GM23248 (cell line): ENCODE measurements at places on chromosomes 11 and 22. TPM values are rescaled to one million over a fixed set of nuclear protein-coding genes. Genes with fewer than 3 reads are reported as not detected.

C1QTNF5 gene
- 23.4 and 27.9 TPM in 2 replicates for total RNA-seq

MRGPRE gene
- total RNA-seq: not detected in 2 replicates

RAC2 gene
- 32.8 and 35.1 TPM in 2 replicates for total RNA-seq

NCAM1 gene
- 1.8 and 3.8 TPM in 2 replicates for total RNA-seq

GAB4 gene
- not detected in 2 replicates for total RNA-seq

PPP1R14B gene
- total RNA-seq: 231 and 239 TPM in 2 replicates

DNA sequence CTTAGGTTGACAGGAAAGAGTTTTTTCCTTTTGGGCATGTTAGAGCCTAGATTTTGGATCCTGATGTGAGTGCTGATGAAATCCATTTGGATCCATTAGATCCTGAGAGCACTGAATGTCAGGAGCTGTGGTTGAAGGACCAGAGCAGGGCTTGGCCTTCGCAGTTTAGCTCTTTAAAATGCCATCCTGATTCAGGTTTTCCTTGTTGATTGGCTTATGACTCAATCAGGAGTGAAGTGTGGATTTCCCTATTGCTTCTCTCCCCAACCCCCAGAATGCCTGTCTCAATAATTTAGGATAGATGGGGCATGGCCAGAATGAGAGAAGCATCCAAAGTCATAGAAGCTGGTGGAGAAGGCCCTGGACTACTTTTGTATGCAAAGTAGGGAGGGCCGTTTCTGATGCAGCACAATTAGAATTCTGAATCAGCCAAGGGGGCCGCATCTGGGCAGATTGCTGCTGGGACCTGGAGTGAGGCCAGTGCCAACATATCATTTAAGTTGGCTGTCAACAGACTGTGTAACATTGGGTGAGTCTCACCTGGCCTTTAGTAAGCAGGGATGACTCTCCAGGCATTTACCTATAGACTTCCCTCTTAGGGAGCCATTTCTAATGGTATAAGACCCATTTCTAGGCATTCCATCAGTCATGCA lies 80.5 kb downstream of the TEAD1 start:
- no peak for DNase-seq

GRCh38 chr11:93034031-93034722 lies 64.7 kb downstream of the MTNR1B start:
- DNase-seq: no peak

DNA sequence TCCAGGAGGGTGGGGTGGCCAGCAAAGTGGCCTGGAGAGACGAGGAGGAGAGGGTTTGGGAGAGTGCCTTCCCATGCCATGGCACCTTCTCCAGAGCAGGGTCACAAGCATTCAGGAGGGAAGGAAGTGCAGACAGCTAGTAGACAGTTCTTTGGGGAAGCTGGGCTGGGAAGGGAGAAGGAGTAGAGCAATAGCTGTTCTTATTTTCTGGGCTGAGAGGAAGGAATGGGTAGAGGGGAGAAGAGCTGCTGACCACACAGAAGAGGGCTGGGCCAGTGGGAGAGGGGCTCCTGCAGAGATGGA lies 14.8 kb upstream of the PICK1 start:
- no peak for DNase-seq

DNA sequence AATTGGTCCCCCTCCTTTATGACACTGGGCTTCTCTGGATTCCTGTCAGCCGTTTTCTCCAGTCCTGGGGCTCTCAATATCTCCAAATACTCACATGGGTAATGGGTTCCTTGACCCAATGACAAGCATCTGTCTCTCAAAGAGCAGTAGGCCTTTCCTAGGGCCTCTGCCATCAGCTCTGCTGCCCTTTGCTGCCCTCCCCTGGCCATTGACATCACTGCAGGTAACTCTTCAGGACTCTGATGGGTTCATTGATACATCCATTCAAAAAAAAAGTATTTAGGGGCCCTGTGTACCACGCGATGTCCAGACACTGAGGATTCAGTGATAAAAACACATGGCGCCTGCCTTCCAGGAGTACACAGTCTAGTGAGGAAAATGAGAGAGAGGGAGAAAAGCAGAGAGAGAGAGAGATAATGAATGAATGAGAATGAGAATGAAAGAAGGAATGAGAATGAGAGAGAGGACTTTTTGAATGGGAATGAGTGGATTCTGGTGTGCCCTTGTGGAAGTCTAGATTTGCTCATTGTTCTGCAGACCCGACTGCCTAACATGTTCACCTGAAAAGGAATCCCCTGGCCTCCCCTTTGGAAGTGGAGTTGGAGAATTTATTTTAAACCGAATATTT lies 42.6 kb upstream of the OLFML1 start:
- peak; percentile 60 for DNase-seq

GRCh38 chr11:128860571-128861361 lies 6.3 kb downstream of the KCNJ1 start:
- DNase-seq: peak; percentile 90

GRCh38 chr11:122737951-122738693 lies 82.6 kb downstream of the UBASH3B start:
- no peak for DNase-seq

- DNase-seq: no peak
Measured at GRCh38 chr11:59770869-59771268, 15.7 kb downstream of the STX3 start.

DNA sequence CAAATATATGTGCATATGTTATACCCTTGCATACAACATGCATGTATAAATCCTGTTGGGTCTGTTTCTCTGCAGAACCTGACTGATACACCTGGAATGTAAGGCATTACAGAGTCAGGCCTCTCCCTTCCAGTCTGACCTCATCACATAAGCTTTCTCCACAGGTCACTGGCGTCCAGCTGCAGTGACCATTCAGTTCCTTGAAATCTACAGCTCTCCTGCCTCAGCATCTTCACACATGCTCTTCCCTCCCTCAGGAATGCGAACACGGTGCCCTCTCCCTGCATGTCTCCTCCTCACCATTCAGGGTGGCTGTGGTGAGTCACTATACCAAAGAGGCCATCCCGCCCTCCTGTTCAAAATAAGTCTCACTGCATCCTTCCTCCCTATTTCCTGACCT lies 657.8 kb upstream of the B3GAT1 start:
- peak; percentile 14 for DNase-seq

GRCh38 chr11:133501643-133502539 lies 30.4 kb downstream of the OPCML start:
- DNase-seq: no peak
